ENCODE measurements at places on chromosomes 16 and 17. TPM values are rescaled to one million over a fixed set of nuclear protein-coding genes. Genes with fewer than 3 reads are reported as not detected.

GRCh38 chr16:22077700-22078313 lies 14.5 kb upstream of the VWA3A start:
- DNase-seq: peak; percentile 59

DNA sequence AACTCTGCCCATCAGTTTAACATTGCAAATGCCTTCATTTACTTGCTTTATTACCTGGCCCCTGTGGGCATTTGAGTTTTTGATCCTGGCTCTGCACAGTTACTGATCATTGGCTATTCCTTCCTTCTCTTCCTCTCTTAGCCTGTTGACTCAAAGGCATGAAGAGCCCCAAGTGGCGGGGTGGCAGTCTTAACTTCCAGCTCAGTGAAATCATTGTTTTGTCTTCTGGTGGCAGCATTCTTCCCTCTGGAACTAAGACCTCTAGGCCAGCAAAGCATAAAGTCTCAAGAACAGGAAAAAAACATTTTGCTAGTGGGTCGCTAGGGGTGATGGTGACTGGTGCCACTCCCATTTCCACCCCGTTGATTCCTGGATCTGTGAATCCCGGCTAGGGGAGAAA lies 52.3 kb upstream of the MRTFB start:
- DNase-seq: no peak

Gene SRCAP
- total RNA-seq: 6.9 TPM

DNA sequence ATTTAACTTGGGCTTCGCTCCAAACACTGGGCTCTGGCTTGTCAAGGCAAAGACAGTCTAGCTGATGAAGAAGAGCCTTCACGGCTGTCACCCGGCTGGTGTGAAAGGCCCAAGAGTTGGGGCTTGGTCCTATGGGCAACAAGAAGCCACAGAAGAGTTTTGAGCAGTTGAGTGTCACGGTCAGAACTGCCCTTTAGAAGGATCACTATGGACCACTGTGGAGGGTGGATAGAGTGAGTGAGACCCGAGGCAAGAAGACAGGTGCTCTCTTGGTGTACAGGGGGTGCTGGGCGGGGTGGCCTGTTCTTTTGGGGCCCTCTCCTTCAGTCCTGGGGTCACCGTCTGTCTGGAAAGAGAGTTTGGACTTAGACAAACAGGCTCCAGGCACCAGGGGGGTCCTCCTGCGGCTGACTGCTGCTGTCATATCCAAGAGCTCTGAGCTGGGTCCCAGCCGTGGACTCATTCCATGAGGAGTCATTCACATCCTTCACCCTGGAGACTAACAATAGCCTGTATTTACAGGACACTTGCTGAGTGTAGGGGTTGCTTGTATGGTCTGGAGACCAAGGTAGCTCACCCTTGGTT lies 2.4 kb downstream of the PIMREG start:
- no peak for DNase-seq

DNA sequence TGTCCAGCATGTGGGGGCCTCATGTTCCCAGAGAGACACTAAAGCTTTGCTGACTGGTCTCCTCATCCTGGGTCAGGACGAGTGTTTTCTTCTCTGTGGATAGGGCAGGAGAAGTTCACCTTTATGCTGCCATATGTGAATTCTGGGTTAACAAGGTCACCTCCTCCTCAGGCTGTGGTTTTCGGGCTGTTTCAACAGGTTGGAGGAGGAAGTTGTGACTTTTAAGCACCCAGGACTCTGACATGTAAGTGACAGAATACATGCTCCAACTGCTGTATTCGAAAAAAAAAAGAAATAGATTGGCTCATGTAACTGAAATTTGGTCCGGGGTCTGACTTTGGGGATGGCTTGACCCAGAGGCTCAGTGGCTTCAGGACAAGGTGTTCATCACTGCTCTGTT lies 54.2 kb downstream of the SNX20 start:
- no peak for DNase-seq

Gene MT1F
- 12.8 TPM for total RNA-seq

DNA sequence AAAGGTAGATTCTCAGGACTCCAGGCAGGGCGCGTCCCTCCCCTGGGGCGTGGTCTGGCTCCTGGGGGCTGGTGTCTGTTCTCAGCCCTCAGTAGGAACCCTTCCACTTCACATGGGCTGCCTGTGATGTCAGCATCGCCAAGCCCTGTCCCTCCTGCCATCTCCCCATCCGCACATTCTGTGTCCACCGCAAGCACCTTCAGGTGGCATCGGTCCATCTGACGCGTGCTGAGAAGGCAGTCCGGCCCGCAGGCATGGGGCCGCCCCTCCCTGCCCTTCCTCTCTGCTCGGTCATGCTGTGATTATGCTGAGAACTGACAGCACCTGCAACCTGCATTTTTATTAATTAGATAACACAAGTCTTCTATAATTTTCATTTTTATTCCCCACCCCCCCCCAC lies 12.7 kb upstream of the DNAH17 start:
- peak; percentile 43 for DNase-seq

Gene OTOA
- total RNA-seq: not detected

DNA sequence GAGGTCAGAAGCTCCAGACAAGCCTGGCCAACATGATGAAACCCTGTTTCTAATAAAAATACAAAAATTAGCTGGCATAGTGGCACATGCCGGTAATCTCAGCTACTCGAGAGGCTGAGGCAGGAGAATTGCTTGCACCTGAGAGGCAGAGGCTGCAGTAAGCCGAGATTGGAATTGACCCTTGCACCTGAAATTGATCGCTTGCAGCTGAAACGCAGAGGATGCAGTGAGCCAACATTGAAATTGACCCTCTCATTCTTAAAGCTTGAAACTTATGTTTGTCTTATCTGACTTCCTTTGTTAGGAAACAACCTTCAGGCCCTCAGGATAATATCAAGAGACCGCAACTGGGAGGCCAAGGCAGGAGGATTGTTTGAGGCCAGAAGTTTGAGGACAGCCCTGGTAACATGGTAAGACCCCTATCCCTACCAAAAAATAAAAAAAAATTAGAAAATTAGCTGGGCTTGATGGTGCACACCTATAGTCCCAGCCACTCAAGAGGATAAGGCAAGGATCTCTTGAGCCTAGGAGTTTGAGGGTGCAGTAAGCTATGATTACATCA lies 376.6 kb upstream of the XYLT1 start:
- no peak for DNase-seq

DNA sequence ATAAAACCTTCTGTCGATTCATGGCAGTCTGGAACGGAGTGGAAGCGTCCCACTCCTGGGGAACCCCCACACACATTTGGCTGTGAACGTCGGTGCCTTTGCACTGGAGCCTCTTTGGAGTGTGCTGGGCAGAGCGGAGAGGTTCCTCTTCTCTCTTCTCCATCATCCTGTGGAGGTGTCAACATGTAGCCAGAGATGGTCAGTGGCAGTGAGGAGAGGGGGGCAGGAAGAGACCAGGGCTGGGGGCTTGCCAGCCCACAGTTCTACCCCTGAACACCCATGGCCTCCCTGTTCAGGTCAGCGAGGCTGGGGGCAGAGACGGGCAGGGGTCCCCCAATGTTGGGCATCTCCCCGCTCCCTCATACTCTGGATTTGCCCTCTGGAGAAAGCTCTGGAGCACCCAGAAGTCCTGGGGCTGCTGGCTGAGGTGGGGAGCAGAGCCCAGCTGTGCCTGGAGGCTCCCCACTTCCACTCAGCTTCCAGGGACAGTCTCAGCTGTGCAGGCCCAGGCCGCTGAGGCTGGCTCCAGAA lies 223.7 kb downstream of the SEC14L1 start:
- DNase-seq: no peak

GRCh38 chr17:10088444-10088843 lies 110.0 kb downstream of the GAS7 start:
- DNase-seq: peak; percentile 42

DNA sequence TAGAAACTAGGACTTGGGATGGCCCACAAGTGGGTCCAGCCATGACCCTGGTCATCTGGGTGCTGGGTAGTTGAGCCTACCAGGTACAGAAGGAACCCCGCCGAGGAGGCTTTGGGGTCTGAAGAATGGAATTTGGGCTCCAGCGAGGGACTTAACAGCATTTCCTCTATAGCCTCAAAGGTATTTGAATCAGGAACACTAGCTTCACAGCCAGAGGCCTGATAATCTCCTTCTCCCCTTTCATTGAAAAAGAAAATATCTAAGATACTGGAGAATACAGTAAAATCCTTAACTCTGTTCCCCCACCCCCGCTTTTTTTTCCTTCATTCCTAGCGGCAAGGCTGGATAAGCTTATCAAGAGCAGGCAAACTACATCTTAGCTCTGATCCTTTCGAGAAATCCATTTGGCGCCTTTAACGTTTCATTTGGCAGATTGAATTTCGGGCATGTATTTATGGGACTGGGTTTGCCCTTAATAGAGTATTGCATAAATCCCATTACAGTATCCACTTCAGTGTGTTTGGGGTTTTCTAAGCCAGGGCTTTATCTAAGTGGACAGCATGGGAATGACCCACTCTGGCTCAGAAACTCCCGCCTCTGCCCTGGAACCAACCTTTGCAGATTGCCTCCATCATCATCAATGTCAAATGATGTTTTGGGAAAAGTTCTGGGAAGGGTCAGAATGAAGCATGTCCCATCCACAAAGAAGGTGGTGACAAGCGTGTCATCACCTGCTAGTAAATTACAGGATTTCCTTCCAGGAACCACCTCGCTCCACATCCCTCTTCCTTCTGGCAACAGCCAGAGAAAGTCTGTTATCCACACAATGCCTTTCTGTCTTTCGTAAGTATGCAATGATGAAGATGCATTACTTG lies 36.9 kb downstream of the XYLT1 start:
- DNase-seq: no peak

DNA sequence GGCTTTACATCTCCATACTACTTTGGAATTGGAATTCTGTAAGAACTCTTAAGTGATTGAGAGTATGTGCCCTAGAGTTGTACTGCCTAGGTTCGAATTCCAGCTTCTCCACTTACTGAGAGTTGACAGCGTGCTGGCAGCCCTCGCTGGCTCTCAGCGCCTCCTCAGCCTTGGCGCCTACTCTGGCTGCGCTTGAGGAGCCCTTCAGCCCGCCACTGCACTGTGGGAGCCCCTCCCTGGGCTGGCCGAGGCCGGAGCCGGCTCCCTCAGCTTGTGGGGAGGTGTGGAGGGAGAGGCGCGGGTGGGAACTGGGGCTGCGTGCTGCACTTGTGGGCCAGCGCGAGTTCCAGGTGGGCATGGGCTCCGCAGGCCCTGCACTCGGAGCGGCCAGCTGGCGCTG lies 13.3 kb downstream of the PPM1D start:
- DNase-seq: no peak

DNA sequence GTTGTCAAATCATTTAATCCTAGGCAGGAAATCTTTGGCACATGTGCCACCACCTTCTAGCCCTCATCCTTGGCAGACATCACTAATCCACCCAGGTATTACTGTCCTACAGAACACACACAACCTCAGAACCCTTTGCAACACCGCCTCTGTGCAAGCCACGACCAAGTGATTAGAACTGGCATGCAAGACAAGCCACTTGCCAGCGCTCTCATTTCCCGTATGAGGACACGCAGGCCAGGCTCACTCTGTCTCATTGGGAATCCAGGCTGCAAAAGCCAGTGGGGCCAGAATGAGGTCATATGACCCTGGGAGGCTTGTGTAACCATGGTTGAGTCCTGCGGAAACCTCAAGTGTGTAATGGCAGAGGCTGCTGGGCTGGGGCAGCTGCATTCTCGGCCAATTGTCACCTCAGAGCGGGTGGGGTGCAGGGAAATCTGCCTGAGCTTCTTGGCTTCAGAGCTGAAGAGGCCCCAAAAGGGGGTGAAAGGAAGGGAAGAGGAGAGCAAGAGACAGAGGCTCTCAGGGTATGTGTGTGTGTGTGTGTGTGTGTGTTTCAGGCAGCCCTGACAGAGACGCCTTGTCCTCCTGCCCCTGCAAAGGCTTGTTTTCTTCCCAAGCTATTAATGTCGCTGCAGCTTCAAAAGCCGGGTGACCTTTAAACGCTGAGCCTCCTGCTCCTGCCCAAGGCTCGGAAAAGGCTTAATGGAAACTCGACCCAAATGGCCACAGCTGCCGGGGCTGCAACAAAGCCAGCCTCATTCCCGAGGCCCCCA lies 43.2 kb upstream of the MRPS23 start:
- DNase-seq: peak; percentile 99

Gene NACA2
- total RNA-seq: not detected
